ENCODE measurements at places on chromosomes 13 and 19. TPM values are rescaled to one million over a fixed set of nuclear protein-coding genes. Genes with fewer than 3 reads are reported as not detected.

DNA sequence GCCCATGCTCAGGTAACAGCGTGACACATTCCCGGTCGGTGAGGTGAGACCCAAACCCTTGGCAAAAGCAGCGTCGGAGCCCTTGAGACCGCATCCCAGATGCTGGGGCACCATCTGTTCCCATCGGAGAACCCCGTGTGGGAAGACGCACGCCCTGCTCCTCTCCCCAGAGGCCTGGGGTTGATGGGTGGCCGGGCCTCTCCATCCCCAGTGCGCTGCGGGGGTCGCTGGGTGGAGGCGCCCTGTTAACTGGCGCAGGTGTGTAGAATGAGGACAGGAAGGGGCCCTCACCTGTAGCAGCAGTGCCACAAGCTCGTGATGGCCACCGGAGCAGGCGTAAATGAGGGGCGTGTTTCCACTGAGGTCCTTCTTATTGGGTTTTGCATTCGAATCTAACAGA, 24.6 kb downstream of the PDCD5 start:
- DNase-seq, result no peak

DNA sequence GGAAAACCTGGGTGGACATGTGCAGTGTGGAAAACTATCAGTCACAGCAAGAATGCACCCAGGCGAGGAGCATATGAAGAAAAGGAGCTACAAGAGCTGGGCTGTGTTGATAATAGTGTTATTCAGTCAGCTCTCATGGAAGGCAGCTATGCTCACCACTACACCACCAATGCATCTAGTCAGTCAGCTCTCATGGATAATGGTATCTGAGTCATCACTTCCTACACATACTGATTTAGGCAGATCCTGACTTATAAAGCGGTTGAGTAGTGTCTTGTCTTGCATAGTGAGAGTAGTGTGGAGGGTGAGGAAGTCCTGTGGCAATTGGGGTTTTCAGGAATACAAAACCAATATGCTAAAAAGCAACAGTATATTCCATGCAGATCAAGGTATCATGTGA, 9.1 kb upstream of the ZNF160 start:
- no peak for DNase-seq

- peak; percentile 81 for DNase-seq
Measured at GRCh38 chr19:40614622-40615411, 13.6 kb downstream of the LTBP4 start.

DNA sequence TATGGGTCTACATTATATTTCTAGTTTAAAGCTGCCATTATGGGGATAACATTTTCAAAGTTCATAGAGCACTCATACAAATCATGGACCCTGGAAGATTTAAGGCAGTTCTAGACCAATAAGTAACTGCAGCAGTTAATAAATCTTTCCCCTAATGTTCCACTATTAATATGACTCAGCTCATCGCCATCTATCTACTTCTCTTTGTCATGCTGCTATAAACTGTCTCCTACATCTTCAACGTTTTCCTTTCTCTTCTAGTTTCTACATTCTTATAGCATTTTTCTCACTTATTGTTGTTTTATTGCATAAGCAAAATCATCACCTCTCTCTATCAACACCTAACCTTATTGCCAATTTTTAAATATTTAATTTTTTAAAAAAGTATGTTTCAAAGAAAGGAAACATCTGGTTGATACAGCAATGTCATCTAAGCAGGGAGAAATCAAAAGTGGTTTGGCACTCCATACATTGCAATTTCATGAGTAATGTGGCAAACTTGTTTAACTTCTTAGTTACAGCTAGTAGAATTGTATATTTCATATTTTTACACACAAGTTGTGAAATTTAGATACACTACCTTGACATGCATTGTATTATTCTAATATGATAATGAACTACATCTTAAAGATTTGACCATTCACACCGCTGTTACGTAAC, 1500.4 kb upstream of the MIR17HG start:
- DNase-seq, result no peak

DNA sequence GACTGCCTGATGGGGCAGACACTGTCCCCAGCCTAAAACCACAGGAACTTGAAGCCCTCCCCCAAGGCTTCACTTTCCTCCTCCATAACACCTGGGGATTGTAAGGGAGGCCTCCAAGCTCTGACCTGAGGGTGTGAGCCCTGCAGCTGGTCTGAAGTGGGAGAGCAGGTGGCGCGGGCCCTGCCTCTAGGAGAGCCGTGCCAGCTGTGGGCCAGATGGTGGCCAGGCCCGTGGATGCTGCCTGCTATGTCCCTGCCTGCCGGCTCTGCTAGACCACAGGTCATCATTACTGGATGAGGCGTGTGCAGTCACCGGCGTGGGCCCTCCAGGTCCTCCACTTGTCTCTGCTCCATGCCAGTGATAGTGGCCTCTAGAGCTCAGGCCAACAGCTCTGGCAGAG, 3.5 kb upstream of the KLHL26 start:
- no peak for DNase-seq

The SMIM44 gene
- polyA plus RNA-seq, result not detected

DNA sequence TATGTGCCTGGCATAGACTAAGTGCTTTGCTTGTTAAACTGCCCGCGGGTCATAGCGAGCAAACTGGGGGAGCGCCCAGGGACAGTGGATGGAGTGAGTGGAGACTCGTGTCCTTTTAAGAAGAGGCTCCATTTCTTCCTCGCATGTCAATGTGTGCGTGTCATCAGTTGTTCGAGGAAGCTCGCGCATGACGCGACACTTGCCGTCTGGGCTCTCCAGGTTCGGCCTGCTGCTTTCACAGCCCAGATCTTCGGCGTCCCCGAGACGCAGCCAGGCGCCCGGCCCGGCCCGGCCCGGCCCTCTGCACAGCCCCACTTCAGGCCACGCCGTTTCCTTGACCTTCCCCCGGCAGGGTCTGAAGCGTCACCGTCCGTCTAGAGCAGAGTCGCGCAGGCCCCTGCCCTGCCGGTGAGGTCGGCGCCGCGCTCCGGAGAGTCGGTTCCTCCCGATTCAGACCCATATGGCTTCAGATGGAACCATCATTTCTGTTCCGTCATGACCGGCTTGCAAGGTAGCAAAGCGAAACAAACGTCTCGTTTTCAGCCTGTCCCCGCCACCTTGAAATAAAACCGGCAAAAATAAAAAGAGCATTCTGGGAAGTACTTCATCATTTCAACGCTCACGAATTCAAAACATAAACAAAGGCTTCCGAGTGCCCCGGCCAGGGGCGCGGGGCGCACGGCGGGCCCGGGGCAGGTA, 599 bp upstream of the ARHGEF7 start:
- peak; percentile 54 for DNase-seq

DNA sequence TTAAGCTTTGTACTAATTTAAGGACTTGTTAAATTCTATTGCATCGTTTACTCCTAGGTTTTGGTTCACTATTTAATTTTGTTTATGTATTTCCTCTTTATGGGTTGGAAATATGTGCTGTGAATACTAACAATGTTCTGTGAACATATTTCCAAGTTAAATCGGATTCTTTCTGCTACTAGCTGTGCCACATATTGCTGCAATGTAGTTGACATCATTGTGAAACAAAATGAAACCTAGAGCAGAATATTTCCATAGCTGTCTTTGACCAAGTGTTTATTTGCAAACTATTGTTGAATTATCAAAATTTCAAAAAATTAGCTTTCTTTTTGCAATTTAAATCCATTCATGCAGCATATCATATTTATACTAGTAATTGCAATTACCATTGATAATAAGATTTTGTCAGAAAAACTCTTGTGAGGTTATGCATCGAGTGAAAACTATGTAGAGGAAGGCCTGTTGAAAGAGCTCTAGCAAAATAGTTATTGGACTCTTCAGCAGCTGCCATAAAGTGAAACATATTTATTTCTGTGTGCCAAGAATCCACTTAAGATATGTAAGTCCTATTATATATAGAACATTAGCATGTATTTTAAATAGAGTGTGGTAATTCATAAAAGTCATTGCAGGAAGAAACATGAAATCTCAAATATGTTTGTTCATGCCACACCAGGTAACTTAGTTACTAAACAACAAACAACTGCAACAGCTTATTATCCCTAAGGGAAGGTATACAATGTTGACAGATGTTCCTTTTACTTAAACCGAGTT, 575.1 kb downstream of the SLITRK6 start:
- DNase-seq, result no peak

The OLFM4 gene
- 0.57 TPM for polyA plus RNA-seq

DNA sequence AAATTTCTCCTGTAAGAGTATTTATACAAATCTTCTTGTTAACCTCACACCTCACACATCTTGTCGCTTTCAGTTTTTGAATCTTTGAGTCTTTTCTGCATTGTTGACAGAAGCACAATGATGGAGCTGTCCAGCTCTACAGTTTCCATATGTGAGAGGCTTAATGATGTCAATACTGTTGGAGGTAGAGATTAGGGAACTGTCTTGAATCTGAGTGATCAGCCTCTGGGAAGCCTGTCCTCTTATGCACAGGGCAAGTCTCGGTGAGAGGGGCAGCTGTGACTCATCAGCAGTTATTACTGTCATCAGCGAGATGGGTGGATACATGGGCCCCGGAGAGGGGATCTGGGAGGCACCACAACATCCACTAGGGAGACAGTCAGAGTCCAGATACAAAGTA, 4.6 kb upstream of the ITGBL1 start:
- DNase-seq, result no peak

- DNase-seq, result no peak
Measured at GRCh38 chr19:12921047-12921446, 2.0 kb upstream of the SYCE2 start.

The CYP4F3 gene
- 1.4 TPM for polyA plus RNA-seq

The ANKRD10 gene
- 453 TPM for polyA plus RNA-seq

DNA sequence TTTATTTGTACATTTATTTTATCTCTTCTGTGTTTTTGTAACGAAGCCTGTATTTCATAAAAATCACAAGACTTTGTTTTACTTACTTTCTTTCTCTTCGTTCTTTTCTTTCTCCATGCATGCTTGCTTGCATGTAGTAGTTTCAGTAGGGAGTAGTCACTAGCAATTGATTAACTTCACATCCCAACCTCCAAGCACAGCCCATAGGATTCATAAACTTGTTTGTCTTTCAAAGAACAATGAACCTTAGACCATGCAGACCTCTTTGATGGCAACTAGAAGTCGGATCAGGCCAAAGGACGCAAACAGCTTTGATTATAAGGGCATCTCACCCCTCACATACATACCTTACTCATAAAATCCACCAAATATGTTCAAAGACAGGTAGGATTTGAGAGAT, 3.1 kb upstream of the PRR20A start:
- DNase-seq, result no peak

The FZR1 gene
- polyA plus RNA-seq, result 46.7 TPM

- DNase-seq, result no peak
Measured at GRCh38 chr13:22647156-22647850, 533.5 kb upstream of the SGCG start.

DNA sequence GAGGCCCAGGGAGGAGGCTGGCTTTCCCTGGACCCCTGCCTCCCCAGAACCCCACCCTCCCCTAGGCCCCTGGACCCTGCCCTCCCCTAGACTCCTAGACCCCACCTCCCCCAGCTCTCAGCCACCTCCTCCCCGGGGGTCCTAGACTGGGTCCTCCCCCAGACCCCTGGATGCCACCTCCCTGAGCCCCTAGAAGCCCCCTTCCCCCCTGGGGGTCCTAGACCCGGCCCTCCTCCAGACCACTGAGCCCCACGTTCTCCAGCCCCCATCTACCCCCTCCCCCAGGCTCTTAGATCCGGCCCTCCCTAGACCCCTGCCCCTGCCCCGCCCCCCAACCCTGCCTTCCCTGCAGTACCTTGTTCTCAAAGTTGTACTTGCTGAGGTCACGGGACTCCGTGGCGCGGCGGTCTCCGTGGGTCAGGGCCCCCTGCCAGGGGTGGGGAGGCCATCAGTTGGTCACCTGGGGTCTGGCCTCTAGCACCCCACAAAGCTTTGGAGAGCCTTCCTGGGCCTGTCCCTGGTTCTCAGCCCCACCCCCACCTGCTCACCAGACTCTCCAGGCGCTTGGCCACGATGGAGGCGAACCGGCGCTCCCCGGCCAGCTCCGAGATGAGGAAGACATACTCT, 8.0 kb downstream of the GPX4 start:
- DNase-seq, result no peak

DNA sequence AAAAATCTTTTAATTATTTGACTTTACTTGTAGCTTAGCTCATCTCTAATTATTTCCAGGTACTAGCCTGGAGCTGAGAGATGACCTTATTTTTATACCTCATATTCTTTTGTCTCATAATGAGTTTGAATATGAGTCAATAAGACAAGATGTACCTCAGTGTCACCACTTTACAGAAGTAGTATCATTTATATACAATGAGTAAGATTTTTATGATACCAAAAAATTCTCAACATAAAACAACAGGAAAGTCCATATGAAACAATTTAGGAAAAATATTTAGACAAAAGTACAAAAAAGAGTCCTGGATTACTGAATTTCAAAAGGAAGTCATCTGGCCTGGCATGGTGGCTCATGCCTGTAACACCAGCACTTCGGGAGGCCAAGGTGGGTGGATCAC, 21.4 kb upstream of the USP12 start:
- no peak for DNase-seq

DNA sequence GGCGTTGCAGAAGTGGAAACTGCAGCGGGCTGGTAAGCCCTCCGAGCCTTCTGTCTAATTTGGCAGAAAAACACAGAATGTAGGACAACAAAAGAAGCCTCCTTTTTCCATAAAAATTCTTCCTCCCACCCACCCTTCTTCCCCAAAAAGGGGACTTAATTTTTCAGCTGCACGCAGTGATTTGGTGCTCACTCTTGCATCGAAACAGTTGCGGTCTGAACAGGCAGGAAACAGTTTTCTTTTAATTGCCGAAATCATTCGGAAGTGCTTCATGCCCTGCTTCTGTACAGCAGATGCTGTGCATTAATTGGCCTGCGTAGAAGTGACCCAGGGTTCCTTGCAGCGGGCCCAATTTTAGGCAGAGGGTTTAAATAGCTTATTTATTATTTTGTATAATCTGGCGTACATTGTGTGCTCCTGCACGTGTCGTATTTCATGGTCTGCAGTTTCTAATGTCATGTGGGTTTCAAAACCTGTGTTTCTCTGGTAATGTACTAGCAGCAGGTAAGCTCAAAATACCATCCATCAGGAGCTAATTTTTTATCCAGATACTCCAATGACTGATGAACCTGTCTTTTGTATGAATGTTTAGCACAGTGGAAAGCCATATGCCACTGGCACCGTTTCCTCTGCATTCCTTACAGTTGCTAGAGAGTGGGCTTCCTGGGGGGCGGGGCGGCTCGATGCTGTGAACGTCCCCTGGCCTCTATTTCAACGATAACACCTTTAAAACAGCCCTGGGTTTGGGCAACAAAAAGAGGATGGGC, 66.6 kb downstream of the GGACT start:
- no peak for DNase-seq

The LIN7B gene
- polyA plus RNA-seq, result 5.6 TPM

Data from left kidney (tissue), 8 donors.